Stimulated activated CD4-positive, alpha-beta T cell treated with anti-CD3 and anti-CD28 coated beads, Interleukin-2, amount 100 ng/mL, for 4 hours (primary cell): ENCODE measurements at places on chromosomes 5 and 9.

DNA sequence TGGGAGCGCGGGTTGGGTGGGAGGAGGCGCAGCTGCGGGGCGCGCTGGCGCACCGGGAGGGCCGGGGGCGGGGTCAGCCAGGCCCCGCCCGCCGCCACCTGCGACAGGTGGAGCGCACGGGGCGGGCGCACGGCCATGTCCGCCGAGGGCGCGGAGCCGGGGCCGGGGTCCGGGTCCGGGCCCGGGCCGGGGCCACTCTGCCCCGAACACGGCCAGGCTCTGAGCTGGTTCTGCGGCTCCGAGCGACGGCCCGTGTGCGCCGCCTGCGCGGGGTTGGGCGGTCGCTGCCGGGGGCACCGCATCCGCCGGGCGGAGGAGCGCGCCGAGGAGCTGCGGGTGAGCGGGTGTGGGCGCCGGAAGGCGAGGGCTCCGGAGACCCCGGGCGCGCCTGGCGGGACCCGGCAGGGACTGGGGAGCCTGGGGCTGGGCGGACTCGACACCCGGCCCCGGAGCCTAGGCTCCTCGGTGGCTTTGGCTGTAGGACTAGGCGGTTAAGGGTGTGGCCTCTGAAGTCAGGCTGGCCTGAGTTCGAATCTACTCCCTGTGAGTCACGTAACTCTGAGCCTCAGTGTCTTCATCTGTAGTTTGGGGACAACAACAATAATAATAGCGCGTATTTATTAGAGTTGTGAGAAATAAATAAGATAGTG, at the start of gene BSPRY:
Gene BSPRY (plus strand): TSS at position 97 of the 650 bp plus-strand sequence. CDS start 39 bp downstream, at position 136.
- DNase-seq: no peak

DNA sequence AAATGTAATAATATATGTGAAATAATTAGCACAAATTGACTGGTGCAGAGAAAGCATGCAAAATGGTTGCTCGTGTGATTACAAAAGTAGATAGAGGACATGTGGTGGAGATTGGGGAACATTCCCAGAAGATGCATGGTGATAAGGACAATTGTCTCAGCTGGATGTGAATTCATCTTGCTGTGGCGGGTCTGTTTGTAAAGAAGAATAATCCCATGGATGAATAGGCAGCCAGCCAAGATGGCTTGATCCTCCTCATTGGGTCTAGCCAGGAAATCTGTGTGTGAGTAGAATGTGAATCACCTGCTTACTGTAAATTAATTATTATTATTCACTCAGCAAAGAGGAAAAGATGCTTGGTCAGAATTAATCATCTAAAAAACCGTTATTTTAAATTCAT, 12.6 kb upstream of the DPYSL3 start:
- DNase-seq: no peak

DNA sequence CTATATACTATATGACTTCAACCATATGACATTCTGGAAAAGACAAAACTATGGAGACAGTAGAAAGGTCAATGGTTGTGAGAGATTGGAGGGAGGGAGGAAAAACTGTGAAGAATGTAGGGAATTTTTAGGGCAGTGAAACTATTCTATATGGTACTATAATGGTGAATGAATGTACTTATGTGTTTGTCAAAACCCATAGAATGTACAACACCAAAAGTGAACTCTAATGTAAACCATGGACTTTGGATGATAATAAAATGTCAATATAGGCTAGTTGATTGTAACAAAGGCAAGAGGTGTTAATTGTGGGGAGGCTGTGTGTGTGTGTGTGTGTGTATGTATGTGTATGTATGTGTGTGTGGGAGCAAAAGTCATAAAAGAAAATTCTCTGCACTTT, 10.8 kb upstream of the STOM start:
- no peak for DNase-seq

DNA sequence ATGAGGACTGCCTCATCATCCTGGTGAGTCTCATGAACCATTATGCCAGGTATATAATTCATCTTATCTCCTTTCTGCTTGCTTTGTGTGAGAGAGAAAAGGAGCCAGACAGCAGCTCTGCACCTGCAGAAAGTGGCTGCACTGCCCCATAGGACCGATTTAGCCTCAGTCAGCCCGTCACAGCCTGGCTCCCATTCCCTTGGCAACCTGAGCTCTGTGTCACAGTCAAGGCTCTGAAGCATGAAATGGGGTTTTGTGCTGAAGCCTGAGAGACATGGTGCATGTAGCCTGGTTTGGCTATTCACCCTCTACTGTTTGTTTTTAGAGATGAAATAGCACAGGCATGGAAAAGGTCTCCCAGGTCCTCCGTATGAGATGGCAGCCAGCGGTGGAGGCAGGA, 198.3 kb downstream of the KCTD16 start:
- no peak for DNase-seq

DNA sequence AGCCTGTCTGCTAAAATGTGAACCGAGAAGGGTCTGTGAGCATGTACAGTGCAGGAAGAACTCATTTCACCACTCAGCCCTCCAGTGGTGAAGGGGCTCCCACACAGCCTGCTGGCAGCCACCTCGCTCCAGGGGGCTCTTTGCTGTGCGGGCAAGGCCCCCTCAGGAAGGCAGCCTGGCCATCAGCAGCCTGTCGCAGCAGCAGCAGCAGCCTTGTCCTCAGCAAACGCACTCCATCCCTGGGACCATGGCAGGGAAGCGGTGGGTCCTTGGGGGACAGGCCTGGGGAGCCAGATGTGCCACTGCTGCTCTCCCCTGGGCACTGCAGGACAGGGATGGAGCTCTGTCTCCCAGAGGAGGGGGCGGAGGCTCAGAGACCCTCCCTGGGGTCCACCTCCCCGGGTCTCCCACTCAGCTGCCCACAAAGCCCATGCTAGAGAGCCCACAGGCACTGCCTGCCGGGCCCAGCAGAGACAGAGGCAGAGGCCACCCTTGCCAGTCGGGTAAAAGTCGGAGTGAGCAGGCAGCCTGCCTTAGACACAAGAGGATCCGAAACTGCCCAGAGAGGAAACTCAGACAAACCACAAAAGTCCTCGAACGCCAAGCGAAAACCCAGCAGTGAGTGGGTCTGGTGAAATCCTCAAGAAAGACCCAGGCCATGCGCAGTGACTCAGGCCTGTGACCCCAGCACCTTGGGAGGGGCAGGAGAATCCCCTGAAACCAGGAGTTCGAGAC, 8.0 kb downstream of the BRD3 start:
- no peak for DNase-seq

DNA sequence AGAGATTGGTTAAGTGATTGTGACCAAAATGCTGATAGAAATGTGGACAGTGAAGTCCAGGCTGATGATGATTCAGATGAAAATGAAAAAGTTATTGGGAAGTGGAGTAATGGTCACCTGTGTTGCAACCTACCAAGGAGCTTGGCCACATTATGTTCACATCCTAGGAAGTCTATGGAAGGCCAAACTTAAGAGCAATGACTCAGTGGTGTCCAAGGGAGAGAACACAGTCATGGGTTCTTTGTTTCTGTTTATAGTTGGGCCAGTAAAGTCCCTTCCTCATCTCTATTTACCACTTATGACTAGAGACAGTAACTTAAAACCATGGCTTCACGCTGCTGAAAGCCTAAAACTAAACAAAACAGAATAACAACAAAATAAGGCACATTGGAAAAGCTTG, 555.3 kb upstream of the DAB2 start:
- no peak for DNase-seq

- DNase-seq: no peak
Observed at GRCh38 chr5:172533058-172533398, 78.7 kb upstream of the SH3PXD2B start.

- no peak for DNase-seq
Observed at GRCh38 chr9:87718852-87719612, 6.9 kb upstream of the CTSL start.

DNA sequence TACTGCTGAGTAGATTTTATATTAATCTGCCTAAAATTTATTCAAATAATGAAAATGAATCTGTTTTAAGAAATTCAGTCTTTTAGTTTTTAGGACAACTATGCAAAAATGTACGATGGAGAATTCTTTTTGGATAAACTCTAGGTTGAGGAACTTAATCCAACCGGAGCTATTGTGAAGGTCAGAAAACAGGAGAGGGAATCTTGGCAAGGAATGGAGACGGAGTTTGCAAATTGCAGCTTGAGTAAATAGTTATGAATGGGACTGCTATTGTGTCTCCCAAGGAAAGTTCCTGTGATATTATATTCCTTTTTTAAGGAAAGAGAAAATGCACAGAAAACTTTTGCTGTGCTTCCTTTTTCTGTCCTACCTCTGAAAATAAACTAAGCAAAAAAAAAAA, 67.9 kb downstream of the IQGAP2 start:
- DNase-seq: no peak

DNA sequence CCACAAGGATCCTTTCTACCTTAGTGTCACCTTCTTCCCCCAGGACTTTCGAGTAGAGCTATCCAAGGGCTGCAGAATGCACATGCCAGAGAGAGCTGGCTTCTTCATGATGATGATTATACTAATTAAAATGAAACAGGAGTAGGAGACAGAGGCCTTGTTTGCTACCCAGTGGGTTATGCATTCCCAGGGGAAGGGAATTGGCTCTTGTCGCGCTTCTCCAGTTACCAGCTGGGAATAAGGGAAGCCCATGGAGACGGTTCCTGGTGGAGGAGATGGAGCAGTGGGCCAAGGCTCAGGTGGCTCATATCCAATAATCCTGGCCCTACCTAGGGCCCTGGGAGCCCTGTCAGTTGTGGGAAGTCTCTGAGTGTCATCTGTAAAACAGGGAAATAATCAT, 65.1 kb downstream of the WWC1 start:
- DNase-seq: no peak

- DNase-seq: no peak
Observed at GRCh38 chr5:89246252-89246651, 363.3 kb upstream of the MEF2C start.

- no peak for DNase-seq
Observed at GRCh38 chr9:70601000-70601951, 186.8 kb upstream of the KLF9 start.

- DNase-seq: no peak
Observed at GRCh38 chr5:16559702-16560101, 57.1 kb downstream of the RETREG1 start.

DNA sequence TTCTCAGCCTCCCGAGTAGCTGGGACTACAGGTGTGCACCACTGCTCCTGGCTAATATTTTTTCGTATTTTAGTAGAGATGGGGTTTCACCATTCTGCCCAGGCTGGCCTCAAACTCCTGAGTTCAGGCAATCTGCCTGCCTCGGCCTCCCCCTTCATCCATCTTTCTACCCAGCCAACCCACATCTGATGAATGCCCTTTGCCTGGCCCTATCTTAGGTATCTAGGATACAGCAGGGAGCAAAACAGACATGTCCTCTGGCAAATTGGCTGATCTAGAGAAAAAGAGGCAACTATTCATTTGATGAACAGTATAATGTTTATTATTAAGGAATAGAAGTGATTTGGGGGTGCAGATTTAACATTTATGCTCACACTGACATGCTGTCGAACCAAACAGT, 123.0 kb downstream of the TRIO start:
- no peak for DNase-seq

DNA sequence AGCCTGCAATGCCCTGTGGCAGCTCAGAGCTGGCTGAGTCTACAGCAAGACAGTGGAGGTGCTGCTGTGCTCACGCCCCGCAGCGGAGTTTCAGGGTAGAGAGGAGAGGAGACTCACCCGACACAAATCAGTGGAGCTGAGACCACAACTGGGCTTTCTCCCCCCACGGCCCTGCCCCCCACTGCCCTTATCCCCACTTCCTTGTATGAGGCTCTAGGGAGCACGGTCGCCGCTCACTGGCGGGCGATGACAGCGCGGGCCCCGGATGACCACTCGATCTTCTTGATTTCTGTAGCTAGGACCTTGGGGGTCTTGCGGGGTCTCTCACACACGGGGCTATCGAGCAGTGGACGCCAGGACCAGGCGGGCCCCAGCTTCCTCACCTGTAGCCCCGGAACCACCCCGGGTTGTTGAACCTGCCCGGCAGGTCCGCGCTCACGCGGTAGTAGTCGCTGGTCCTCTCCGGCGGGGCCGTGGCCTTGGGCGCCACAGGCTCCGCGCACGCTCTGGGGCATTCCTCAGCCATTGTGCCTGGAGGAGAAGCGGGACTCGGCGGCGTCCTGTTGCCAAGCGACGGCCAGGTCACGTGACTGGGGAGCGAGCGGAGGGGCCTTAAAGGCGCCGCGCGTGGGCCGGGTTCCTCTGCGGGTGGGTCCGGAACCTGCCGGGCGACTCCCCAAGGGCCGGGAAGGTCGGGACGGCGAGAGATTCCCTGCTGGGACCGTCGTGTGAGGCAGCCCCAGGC, 984 bp upstream of the MRPS2 start:
- peak; percentile 82 for DNase-seq

- DNase-seq: no peak
Observed at GRCh38 chr5:173699966-173700365, 83.5 kb upstream of the BOD1 start.

DNA sequence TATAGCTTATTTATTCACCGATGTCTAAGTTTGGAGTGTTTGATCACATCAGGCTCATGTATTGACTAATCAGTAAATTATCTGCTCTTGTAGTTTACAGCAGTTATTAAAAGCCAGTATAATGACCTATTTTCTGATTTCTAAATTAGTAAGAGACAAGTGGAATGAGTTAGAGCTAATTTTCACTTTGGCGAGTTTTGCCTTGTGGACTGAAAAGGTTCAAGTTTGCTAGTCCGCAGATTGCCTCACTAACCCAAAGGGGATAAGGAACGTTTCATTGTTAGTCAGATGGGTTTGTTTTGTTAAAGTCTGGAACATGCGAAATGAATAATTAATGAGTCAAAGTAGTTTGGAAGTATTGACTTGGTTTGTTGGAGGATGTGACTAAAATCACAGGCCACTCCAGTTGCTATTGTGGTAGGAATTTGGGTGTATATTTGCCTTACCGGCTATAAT, 40.1 kb downstream of the SMARCA2 start:
- DNase-seq: no peak

DNA sequence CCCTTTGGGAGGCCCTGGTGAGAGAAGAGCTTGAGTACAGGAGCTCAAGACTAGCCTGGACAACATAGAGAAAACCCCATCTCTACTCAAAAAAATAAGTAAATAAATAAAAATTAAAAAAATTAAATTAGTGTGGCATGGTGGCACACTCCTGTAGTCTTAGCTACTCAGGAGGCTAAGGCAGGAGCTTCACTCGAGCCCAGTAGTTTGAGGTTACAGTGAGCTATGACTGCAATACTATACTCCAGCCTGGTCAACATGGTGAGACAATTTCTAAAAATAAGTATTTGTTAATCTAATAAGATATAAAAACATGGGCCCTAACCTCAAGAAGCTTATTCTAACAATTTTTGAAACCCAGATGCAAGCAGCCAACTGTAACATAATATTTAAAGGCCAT, 7.6 kb downstream of the RNF38 start:
- DNase-seq: no peak

DNA sequence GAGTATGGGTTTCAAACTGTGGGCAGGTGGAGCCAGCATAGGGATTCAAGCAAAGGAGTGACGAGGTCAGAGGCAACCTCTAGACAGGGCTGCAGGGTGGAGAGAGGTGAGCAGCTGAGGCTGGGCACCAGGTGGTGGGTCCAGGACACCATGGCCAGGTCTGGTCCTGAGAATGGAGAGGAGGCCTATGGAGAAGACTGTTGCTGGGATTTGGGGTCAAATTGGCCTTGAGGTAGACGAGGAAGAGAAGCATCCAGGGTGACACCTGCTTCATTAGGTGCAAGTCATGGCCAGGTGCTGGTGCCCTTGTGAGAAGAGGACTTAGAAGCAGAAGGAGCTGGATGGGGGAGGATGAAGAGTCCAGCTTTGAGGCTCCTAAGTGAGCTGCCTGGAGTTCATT, 99.6 kb downstream of the NSG2 start:
- DNase-seq: no peak

GRCh38 chr5:139186752-139187326, 11.3 kb downstream of the SIL1 start:
- DNase-seq: no peak

- DNase-seq: no peak
Observed at GRCh38 chr9:108634204-108634603, 221.6 kb downstream of the ACTL7B start.
